Breast epithelium (tissue), 4 donors: ENCODE measurements at places on chromosomes 6 and 20.

GRCh38 chr20:41299899-41300298, 17.6 kb downstream of the ZHX3 start:
- no peak for DNase-seq

DNA sequence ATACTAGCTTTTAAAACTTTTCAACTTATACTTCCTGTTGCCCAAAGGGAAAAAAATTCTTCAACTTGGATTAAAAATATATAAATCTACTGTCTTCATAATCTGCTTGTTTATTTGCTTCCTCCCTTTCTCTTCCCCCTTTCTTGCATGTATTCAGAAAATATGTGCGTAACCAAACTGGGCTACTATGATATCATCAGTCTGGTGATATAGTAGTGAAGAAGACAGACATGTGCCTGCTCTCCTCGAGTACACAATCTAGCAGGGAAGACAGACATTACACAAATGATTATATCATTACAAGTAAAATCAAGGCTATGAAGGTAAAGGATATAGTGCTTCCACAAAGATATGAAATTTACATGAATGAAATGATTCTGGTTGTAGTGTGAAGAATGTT, 31.0 kb downstream of the IBTK start:
- DNase-seq, result no peak

- no peak for DNase-seq
Observed at GRCh38 chr6:43033496-43034189, 12.2 kb downstream of the RRP36 start.

GRCh38 chr6:40788661-40789655, 201.8 kb upstream of the LRFN2 start:
- DNase-seq, result no peak

DNA sequence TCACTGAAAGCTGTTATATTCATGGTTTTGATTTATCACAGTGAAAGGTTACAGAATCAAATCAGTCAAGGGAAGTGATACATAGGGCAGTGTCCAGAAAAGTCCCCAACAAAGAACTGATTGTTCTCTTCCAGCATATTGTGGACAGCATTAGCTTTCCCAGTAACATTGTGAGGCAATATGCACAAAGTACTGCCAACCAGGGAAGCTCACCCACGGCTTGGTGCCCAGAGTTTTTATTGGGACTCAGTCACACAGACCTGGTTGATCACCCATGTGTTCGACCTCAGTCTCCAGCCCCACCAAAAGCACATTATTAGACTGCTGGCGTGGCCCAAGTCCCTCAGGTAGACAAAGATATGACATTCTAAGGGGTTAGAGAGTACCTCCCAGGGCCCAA, 76.0 kb downstream of the LCA5 start:
- no peak for DNase-seq

GRCh38 chr6:85997206-85997605, 354.5 kb upstream of the SYNCRIP start:
- DNase-seq, result no peak

DNA sequence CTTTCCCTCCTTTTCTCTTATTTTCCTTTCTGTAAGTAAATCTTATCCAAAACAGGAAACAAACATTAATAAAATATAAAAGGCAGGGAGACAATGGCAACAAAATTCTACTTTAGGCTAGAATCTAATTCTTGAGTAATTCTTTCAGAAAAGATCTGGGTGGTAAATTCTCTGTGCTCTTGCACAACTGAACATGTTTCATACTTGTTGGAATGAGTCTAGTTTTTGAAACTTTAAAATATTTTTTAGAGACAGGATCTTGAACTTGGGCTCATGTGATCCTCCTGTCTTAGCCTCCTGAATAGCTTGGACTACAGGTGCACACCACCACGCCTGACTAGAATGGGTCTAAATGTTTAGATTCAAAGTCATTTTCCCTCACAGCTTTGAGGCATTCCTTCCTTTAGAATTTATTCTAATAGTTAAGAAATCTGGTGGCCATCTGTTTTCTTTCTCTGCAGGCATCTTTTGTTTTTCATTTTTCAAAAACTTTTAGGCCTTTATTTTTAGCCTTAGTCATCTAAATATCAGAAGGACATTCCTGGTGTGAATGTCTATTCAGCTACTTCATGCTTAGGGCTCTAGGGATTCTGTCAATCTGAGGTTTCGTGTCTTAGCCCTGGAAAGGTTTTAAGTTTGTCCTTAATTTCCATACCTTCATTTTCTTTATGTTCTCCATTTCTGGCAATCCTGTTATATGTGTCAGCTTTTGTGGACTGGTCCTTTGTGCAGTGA, 76.5 kb downstream of the CDKAL1 start:
- DNase-seq, result no peak

DNA sequence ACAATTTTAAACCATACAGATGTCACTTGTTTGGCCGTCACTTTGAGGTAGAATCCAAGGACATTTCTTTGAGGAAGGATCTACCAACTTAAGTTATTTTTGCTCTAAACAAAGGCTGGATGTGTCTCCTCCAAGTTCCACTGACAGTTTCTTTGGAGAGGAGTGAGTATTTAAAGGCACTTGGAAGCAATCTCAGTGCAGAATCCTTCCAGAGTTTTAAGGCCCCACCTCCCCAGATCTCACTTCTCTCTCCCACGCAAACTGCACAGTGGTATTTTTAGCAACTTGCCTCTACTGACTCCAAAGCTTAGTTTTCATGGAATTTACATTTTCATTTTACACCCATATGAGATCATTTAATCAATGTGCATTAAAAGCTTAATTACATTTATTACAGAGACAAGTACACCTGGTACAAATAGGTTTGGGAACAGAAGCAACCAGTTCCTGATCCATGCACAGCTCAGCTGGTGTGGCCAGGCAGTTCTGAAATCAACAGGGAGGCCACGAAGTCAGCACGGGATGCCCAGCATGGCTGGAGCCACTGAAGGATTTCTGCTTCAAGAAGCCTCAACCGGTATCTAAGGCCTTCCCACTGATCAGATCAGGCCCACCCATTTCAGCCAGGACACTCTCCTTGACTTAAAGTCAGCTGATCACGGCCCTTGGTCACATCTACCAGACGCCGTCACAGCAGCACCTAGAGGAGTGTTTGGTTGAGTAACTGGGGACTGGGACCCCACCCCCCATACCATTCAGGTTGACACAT, 109.8 kb downstream of the SYCP2 start:
- no peak for DNase-seq

DNA sequence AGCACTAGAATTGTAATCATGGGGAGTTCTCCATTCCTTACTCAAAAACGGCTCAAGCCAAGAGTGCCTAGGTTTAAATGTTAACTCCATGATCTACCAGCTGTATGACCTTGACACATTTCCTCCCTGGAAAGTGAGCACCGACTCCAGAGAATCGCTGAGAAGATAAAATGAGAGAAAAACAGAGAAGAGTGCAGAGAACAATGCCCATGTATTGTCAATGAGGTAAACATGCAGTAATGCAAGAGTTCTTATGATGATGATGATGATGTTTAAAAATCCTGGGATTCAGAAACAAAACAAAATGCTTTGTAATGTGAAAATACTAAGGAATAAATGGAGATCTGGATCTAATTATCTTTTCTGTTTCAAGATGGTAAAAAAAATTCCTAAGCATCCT, 64.8 kb upstream of the BEND6 start:
- no peak for DNase-seq

GRCh38 chr6:36309203-36309602, 27.5 kb downstream of the BNIP5 start:
- no peak for DNase-seq

DNA sequence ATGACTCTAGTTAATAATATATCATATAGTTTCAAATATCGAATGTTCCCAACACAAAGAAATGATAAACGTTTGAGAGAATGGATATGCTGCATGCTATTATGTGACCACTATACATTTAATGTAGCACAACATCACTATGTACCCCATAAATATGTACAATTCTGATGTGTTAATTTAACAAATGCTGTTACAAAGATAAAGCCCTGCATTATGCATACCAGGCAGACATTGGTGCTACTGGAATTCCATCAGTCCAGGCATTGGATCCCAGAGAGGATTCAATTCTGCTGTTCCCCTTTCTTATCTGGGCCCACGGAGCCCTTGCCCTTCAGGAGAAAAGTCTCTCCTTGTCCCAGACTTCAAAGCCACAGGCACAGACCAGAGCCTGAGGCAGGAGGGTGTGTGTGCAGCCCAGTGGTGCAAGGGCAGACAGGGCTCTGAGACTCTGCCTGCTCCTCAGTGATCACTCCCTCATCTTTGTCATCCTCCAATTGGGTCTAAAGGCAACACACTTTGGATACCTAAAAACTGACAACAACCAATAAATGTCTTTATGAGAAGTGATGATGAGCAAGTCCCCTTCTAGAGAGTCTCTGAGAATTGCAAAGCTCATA, 45.2 kb downstream of the PSMG4 start:
- DNase-seq, result no peak

DNA sequence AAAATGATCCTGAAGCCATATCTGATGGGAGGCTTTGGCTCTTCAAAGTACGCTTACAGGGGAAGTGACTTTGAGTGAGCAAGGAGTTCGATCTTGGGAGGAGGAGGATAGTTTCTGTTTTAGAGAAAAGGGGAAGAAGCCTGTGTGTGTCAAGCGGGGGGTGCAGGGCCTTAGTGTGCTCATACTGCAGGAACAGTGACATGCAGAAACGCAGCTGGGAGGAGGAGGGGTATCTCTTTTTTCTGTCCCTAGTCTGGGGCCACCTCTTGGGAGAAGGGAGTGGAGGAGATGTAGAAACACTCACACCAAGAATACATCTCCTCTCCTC, 19.8 kb downstream of the SIRPD start:
- DNase-seq, result no peak

DNA sequence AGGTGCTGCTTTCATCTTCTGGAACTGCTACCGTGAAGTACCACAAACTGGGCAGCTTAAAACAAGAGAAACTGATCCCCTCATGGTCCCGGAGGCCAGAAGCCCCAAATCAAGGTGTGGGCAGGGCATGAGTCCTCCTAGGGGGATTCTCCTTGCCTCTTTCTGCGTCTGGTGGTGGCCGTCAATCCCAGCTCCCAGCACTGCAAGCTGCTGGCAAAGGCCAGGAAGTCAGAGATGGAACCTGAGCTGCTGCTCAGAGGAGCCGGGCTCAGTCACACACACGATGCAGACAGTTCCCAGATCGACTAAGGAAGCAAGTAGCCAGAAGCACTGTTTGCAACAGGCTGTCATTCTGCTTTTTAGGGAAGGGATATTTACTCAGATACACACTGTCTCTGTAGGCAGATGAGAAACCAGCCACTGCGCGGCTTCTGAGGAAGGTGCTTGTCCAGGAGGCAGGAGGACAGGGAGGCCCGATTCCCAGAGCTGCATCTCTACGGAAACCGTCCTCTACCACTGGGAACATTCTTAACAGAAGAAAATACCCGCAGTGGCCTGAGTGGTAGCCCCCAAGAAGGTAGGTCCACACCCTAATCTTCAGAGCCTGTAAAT, 15.5 kb downstream of the BHLHE23 start:
- DNase-seq, result no peak

GRCh38 chr6:168715643-168716481, 274.9 kb downstream of the SMOC2 start:
- no peak for DNase-seq

DNA sequence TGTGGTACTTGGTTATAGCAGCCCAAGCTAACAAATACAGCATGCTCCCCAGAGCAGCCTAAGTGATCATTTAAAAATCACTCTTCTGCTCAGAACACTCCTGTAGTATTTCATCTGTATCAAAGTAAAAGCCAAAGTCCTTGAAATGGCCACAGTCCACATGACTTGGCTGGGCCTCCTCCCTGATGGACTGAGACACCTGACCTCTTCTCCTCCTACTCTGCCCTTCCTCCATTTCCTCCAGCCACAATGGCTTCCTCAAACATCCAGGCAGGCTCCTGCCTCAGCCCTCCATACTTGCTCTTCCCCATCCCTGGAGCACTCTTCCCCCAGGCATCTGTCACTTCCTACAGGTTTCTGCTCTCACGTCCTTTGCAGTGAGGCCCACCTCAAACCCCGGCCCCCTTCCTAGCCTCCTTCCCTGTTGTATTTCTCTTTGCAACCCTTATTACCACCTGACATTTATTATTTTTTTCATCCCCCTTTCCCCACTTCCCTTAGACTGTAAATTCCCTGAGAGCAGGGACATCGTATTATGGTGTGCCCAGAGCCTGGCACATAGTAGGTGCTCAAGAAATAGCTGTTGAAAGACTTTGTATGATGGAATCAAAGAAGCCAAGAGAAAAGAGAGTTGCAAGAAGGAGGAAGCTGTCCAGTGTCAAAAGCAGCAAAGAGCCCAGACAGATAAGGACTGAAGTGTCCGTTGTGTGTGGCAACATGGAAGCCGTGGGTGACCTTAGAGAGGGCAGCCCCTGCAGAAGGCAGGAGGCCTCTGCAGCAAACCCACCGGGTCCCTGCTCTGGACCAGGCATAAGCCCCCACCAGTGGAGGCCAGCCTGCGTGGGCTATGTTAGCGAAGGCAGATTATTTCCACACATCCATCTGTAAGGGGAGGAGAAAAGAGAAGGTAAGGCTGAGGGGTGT, 87.5 kb downstream of the TRERF1 start:
- no peak for DNase-seq

DNA sequence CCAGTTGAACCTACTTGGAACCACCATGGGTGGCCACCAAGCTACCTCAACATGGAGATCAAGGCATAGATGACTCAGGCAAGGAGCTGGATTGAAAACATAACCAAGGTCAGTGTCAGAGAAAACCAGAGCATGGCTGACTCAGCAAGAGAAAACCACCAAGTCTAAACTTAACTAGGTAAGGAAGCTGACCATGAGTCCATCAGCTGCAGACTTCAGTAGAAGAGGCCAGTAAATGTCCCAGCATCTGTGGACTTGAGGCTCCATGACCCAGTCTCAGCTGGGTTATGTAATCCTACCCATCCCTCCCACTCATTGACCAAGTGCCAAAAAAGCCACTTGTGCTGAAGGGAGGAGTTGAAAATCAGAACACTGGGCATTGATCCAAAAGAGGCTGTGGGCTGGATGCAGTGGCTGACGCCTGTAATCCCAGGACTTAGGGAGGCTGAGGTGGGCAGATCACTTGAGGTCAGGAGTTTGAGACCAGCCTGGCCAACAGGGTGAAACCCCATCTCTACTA, 93.7 kb upstream of the CBLN4 start:
- DNase-seq, result no peak

GRCh38 chr6:135128268-135128914, 52.7 kb upstream of the MYB start:
- no peak for DNase-seq

DNA sequence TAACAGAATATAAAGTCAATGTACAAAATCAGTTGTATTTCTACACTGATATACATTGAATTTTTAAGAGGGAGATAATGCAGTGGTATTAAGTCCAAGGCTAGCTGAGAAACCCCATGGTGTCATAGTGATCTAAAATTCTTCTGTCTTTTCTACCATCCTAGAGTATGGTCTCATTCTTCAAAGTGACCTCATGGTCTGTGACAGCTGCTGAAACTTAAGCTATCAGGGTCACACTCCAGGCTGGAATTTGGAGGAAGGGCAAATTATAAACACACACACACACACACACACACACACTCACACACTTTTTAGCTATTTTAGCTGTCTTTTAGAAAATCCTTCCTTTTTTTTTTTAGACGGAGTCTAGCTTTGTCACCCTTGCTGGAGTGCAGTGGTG, 47.3 kb upstream of the DYNLRB1 start:
- no peak for DNase-seq

GRCh38 chr20:41405436-41405835, 38.8 kb upstream of the EMILIN3 start:
- no peak for DNase-seq

- no peak for DNase-seq
Observed at GRCh38 chr6:5619249-5619648, 357.9 kb downstream of the FARS2 start.
